Fibroblast of skin of left biceps (primary cell): ENCODE measurements at places on chromosomes 1 and 21.

GRCh38 chr1:42264511-42265190, 70.4 kb downstream of the FOXJ3 start:
- no peak for DNase-seq

GRCh38 chr1:153919876-153920852, 2.6 kb downstream of the GATAD2B start:
- DNase-seq: no peak

GRCh38 chr1:151989211-151989862, 4.3 kb downstream of the S100A10 start:
- no peak for DNase-seq

DNA sequence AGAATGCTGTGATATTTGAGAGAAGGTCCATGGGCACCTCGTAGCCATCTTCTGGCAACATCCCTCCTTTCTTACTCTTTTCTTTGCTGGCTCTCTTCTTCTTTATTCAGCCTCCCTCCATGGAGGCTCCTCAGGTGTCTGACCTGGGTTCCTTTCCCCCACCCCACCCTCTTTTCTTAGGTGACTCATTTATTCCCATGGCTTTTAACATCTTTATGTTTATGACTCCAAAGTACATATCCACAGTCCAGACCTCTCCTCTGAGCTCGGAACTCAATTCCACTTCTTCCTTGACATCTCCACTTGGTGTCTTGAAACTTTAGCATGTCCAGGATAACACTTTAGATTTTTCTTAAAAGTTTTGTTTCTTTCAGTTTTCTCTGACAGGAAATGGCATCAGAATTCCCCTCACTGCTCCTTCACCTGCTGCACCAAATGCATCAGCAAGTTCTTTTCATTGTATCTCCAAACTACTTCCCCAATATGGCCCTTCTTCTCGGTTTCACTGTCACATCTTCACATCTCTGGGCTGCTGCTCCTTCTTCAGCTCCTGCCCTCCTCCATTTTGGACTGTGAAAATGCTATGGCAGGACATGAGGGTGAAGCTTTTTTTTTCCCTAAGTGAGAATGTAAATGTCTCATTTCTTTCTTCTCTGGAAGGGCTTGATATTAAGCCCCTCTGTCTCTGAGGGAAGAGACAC, 95.9 kb downstream of the GIPC2 start:
- no peak for DNase-seq

DNA sequence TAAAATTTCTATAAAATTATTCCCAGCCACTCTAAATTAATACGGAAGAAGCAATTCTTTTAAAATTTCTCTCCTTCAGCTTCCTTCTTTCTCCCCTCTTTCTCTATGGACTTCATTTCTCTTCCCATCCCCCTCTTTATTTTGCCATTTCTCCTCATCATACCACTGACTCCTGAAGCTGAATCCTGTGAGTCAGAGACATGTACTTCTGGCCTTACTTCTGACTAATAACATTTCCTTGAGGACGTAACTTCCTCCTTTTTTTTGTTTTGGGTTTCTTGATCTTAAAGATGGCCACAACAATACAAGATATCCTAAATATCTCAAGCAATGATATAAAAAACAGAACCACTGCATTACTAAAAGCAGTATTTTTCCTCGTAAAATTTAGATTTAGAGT, 63.6 kb upstream of the DENND1B start:
- peak; percentile 42 for DNase-seq

GRCh38 chr1:37509181-37509580, 5.4 kb downstream of the MEAF6 start:
- no peak for DNase-seq

GRCh38 chr1:180206581-180206980, 23.5 kb upstream of the LHX4 start:
- no peak for DNase-seq

DNA sequence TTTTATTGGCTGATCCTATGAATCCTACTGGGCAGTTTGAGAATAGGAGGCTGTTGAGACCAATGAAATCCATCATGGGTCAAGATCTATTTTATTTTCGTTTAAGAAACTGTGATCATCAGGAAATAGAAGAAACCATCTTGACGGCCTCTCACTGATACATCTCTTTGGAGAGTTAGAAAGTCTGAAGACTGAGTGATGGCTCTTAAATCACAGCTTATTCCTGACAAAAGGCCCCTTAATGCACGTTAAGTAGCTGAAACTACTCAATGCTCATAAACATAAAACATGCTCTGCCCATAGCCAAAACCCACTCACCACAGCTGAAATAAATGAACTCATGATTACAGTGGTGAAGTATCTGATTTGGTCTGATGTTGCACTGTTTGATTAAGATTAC, 784.5 kb upstream of the NEGR1 start:
- no peak for DNase-seq

DNA sequence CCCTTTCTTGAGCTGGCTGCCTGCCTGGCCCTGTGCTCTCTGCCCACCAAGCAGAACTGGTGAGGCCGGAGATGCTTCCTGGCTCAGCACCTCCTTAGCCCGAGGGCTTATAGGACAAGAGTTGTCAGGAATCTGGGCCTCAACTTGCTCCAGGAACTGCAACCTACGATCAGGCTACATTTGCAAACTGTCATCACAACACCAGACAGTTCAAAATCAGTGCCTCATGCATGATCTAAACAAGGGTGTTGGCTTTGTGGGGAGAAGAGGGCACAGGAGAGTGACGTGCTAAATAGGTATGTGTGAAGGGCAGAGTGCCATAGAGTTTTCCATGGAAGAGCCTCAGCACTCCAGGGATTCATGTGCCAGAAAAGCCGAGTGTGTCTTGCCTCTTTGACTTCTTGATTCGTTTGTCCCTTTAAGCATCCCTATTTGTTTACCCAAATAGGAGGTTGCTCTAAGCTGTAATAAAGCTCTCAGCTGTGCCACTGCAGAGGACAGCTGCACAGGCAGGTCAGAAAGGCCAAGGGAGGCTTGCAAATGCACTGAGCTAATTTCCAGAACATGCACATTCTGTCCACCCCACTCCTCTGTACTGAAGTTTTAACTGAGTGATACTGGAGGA, 30.2 kb upstream of the NEK2 start:
- DNase-seq: no peak

DNA sequence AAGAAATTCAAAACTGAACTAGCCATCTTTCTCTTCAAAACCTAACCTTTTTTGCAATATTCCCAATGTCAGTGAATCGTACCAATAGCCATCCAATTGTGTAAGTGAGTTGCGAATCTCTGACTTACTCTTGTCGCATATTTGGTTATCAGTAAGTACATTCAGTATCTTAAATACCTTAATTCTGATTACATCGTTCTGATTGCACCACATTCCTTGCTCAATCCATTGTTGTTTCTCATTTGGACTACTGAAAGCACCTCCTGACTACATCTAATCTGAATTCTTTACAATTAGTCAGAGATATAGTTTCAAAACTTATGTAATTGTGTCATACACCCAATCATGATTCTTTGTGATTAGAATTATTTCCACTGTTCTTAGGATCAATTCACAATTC, 16.8 kb upstream of the BRINP3 start:
- no peak for DNase-seq

DNA sequence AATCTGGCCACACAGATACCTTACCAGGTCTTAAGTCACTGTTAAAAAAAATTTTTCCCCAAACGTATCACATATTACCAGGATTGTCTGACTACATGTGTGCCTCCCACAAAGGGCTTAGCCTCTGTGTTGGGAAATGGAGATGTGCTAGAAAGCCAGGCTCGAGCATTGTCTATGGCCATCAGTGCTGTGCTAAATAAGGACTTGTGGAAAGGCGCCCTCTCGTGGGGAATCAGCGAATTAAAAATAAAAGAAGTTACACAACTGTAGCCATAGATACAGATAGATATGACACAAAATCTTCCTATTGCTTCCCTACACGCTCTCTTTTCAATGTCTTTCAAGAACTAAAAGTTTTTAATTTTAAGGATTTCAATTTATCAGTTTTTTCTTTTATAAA, 47.5 kb upstream of the CRNN start:
- no peak for DNase-seq

DNA sequence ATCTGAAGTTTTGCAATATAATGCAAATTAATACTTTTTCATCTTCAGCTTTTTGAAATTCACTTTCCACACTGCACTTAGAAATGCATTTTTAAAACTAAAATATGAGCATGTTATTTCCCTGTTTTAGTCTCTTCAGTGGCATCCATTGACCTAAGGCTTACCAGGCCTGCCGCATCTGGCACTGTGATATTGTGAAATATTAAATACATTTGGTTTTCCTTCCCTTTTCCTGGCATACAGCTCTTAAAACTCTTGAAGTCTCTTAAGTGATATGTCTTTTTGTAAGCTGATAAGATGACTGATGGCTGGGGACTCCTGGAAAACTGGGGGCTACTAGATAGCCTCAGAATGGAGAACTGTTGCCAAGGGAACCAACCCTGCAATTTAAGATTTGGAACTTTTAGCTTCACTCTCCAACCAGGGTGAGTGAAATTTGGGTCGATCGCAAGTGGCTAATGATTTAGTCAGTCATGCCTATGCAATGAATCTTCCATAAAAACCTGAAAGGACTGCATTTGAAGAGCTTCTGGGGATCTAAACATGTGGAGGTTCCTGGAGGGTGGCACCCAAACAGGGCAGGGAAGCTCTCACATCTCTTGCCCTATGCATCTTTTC, 75.5 kb upstream of the PDC start:
- no peak for DNase-seq

GRCh38 chr1:114154963-114155322, 1.3 kb upstream of the SYT6 start:
- DNase-seq: no peak

DNA sequence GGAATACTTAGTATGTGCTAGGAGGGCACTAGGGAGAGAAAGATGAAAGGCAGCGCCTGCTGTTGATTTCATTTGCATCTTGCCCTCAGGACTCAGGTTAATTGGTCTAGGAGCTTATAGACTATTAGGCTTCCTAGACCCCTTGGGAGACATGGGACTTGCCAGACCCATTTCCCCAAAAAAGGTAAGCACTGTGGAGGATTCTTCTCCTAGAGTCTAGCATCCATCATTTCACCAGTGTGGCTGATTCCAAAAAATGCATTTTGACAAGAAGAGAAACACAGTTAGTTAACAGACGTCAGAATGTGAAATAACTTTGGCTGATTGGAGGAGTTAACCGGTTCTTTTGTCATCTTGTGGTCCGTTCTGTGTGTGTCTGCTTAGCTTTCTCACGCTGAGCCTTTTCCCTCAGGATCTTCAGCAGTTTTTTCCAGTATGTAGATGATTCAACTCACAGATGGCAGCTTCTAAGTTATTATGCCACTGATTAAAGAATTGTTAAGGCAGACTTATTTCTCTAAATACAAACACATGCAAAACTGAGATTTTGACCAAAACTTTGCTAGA, 108.8 kb downstream of the KIF26B start:
- peak; percentile 57 for DNase-seq

DNA sequence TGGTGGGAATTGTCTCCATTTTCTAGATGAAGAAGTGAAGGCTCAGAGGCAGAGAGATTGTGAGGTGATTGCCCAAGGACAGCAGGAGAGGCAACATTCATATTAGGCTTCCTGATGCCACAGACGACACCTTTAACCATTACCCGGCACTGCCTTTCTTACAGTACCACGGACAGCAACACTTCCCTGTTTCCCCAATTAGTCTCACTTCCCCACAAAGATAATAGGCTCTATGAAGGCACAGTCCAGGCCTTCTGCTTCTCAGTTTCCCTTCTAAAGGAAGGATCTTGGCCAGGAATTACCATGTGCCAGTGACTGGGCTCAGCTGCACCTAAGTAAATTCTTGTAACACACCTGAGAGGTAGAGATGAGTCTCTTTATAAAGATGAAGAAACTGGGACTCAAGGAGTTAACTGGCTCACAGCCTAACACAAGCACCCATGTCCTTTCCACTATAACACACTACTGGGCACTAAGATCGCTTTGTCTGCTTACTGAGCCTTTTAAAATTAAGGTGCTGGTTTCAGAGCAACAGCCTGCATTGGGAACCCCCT, 9.6 kb downstream of the IGSF9 start:
- DNase-seq: no peak

DNA sequence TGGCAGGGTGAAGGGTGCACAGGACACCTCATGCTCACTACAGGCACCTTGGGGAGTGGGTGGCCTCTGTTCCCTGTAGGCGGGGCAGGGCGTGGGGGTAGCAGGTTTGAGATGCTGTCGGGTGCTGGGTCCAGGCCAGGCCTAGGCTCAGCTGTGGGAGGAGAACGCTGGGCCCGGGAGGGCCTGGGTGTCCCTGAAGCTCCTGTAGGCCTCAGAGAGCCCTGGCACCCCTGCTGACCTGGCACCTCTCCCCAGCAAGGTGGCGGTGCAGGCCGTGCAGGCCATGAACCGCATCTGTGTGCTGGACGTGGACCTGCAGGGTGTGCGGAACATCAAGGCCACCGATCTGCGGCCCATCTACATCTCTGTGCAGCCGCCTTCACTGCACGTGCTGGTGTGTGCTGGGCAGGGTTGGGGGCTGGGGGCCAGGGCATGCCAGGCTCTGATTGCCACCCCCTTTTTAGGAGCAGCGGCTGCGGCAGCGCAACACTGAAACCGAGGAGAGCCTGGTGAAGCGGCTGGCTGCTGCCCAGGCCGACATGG, 2.5 kb upstream of the GJC2 start:
- DNase-seq: no peak

DNA sequence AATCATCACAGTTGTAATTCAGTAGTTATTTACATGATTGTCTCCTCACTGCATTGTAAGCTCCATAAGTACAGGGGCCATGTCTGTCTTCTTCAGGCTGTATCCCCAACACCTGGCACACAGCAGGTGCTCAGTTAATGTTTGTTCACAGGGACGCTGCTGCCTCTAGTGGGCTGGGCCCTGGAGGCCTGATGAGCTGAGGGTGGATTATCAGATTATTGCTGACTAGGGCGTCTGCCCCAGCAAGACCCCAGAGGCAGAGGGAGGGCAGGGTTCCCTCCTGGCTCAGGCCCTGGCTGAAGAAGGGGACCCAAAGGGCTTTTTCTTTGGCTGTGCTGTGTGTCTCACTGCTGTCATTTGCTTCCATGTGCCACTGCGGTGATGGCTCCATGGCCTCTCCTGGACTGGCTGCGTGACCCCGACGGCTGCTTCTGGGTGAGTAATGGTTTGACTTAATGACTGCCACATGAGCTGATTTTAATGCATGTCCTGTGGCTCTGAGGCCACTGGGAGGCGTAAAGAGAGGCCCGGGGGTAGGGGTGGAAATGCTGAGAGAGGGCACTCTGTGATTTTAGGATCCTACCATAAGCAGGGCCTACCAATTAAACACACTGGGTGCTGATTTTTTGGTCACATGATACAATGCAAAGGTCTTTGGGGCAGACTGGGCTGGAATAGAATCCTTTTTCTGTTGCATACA, 20.8 kb upstream of the EPB41 start:
- no peak for DNase-seq
